ENCODE measurements at places on chromosomes 11 and 22. TPM values are rescaled to one million over a fixed set of nuclear protein-coding genes. Genes with fewer than 3 reads are reported as not detected.

DNA sequence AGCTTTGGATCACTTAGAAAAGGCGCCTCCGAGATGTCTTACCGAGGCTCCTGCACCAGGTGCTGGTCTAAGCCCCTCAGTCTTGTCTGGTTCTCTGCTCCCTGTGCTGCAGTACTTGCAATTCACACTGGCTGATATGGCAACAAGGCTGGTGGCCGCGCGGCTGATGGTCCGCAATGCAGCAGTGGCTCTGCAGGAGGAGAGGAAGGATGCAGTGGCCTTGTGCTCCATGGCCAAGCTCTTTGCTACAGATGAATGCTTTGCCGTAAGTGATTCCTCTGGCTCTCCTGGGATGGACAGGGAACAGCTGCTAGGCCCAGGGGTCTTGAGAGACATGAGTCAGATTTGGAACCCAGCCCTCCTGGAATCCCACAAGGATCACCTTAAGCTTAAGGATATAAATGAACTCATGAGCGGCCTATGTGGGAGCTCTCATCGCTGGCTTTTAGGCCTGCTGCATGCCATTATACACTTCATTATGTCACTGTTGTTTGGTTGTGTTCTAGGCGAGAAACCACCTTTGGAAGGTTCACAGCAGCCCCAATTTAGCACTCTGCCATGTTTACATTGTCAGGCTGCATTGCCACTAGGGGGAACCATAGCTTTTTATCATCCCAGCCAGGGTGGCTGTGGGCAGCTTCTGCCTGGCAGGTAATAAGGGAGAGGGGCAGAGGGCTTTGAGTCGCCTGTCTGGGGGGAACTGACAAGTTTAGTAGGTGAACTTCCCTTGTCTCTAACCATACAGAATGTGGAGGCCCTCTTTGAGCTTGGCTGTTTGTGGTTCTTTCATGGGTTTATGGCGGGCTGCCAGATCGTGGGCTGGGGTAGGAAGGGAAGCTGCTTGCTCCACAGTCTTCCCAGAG is 8.5 kb downstream of the ACAD8 start:
- DNase-seq, result no peak

DNA sequence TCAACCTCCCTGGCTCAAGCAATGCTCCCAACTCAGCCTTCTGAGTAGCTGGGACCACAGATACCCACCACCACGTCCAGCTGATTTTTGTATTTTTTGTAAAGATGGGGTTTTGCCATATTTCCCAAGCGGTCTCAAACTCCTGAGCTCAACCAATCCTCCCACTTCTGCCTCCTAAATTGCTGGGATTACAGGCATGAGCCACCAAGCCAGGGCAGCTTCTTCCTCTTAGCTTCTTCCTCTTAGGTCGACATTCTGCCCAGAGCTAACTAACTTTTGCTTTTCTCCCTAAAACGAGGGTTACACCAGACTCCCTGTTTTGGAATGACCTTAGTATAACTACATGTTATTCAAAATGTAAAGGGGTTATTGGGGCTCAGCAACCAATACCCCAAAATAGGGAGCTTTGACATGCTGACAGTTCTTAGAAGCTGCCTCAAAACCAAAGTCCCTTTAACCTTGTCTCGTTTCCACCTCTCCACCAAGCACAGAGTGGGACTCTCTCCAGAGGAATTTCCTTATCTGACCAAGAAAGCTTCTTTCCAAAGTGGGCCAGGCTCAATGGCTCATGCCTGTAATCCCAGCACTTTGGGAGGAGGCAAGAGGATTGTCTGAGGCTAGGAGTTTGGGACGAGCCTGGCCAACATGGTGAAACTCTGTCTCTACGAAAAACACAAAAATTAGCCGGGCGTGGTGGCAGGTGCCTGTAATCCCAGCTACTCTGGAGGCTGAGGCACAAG is 7.0 kb downstream of the HPS5 start:
- no peak for DNase-seq

- DNase-seq, result no peak
These were observed 25.7 kb downstream of the TTC12 start for GRCh38 chr11:113339929-113340589.

The NECTIN1 gene
- 2.2 TPM for total RNA-seq

DNA sequence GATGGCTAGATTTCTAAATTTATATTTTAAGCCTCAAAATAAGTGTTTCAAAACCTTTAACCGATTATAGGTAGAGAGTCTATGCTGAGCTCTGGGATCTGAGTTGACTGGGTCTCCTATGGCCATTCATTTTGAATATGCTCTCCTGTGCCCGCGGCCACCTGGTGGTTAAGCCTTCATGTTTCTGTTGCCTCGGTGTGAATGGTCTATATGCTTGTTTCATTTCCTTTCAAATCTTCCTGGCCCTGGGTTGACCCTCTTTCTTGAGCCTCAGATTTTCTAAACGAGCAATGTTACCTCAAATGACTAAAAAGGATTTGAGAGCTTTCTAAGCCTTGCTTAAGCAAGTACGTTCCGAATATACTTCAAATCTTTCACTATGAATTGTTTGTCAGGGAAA is 789.4 kb upstream of the KIRREL3 start:
- DNase-seq, result no peak

The RAPSN gene
- total RNA-seq, result not detected

GRCh38 chr11:110077831-110078325 is 15.3 kb upstream of the ZC3H12C start:
- no peak for DNase-seq

GRCh38 chr11:88383447-88383846 is 45.9 kb upstream of the CTSC start:
- no peak for DNase-seq

DNA sequence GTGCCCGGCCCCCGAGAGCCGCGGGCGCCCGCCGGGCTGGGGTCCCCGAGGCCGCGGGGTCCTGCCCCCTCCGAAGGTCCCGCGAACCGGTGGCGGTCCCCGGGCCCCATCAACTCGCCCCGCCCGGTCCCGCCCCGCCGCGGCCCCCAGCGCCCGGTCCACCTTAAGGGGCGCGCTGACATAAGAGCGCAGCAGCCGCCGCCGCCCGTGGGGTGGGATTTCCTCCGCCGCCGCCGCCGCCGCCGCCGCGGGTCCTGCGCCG is at the start of gene ZDHHC8:
Gene ZDHHC8 (plus strand): TSS at position 208 of the 262 bp plus-strand sequence. CDS start 144 bp downstream, outside the sequence.
- DNase-seq, result no peak

The GRK3 gene
- total RNA-seq, result 25.9 TPM

- no peak for DNase-seq
These were observed 56.8 kb upstream of the FBXO3 start for GRCh38 chr11:33830903-33831648.

DNA sequence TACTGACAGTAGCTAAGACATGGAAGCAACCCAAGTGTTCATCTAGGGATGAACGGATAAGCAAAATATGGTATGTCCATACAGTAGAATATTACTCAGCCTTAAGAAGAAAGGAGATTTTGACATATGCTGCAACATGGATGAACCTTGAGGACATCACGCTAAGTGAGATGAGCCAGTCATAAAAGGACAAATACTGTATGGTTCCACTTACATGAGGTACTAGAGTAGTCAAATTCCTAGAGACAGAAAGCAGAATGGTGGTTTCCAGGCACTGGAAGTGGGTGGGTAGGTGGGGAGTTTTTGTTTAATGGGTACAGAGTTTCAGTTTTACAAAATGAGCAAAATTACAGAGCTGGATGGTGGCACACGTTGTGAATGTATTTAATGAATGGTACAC is 18.1 kb downstream of the CHST1 start:
- no peak for DNase-seq

GRCh38 chr11:122882189-122882856 is at the start of gene JHY:
TSS of gene JHY (plus strand) at chr11:122882759. CDS start at chr11:122885850, 3,091 bp downstream.
- no peak for DNase-seq

The C22orf15 gene
- not detected for total RNA-seq

GRCh38 chr11:7858006-7858405 is 61.3 kb upstream of the OR5P2 start:
- DNase-seq, result no peak

GRCh38 chr22:31578171-31578570 is 81.8 kb downstream of the SFI1 start:
- DNase-seq, result no peak

The SLC22A25 gene
- total RNA-seq, result 0.31 TPM

GRCh38 chr11:125935618-125936199 is 10.1 kb upstream of the VSIG10L2 start:
- DNase-seq, result no peak

The ANO1 gene
- total RNA-seq, result 8.6 TPM

DNA sequence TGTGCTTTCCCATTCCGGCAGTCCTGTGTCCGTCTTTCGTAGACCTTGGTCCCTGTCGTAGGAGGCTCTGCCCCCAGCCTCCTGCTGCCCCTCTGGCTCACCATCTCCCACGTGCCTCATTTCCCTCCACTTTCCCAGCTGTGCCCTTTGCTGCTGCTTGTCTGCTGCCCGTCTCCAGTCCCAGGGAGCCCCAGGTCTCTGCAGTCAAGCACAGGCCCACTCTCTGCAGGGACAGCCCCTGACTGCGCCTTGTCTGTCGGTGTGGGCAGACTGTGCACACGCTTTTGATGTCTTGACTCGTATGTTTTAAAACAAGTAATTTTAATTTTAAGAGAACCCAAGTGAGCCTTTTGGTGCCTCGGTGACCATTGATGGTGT is 12.4 kb downstream of the DGCR8 start:
- DNase-seq, result no peak

GRCh38 chr22:40684728-40685127 is 5.4 kb downstream of the MCHR1 start:
- DNase-seq, result no peak

The MYBPC3 gene
- 0.24 TPM for total RNA-seq

DNA sequence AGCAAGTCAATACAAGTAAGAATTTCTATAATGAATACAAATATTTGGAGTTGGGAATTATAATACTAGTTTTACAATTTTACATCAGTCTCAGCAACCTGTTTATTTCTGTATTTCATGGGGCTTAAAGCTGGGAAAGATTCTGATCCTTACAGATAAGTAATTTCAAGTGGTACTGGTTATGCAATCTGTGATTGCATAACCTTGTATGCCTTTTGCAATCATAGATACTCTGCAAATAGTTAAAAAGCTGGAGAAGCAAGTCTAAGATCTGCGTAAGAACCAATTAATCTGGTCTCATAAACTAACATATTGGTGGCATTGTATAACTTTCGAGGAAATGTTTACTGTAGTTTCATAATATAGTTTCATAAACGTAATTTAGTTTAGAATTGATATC is 198.3 kb upstream of the PGR start:
- no peak for DNase-seq

DNA sequence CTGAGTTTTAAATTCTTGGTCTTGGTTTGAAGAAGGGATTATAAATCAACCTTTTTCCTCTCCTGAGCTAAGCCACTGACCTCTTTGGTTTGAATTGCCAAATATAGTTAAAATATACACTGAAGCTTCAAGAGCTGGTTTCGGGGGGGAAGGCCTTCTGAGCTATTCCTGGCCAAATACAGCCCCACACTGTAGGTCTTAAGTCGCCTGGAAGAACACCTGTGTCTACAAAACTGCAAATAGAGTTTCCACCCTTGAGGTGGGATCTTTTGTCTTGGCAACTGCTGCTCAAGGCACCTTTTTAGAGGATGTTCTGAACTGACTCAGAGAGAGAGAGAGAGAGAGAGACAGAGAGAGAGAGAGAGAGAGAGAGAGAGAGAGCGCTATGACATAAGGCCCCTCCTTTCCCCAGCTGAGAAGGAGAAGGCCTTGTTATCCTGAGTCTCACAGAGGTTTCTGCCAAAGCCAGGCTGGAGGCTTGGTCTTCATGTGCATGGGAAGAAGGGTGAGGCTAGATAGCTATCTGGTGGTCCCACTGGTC is 5.5 kb downstream of the ADM start:
- DNase-seq, result no peak

GRCh38 chr11:78417888-78418583 is 416 bp upstream of the GAB2 start:
- DNase-seq, result peak; percentile 38

- DNase-seq, result no peak
These were observed 6.7 kb downstream of the SERPINH1 start for GRCh38 chr11:75568616-75569219.

GRCh38 chr11:65305501-65306268 is 9.0 kb upstream of the CDC42EP2 start:
- DNase-seq, result no peak

- no peak for DNase-seq
These were observed 75.5 kb upstream of the RAB38 start for GRCh38 chr11:88250566-88251242.

DNA sequence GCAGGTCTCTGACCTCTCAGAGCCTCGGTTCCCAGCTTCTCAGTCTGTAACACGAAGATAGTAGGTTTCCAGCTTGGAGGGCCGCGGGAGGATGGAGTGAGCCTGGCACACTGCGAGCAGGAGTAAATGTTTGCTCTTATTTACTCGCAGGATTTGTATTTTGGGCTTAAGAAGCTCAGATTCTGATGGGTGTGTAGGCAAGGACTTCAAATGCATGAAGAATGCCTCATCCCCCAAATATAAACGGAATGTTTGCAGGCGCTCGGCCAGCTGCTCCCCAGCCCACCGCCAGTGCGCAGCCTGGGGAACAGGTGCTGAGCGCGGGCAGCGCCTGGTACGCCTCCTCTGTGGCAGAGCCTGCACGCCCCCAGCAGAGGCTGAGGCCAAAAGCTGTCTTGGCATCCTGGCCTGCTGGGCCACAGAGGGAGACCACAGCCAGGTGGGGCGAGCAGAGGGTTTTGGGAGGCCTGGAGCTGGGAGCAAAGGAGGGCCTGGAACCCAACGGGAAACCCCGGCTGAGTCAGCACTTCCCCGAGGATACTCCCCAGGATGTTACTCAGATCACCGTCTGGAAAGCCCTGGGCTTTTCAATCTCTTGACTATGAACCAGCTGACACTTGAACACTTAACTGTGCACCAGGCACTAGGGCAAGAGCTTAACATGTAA is 9.4 kb downstream of the EHD1 start:
- no peak for DNase-seq

DNA sequence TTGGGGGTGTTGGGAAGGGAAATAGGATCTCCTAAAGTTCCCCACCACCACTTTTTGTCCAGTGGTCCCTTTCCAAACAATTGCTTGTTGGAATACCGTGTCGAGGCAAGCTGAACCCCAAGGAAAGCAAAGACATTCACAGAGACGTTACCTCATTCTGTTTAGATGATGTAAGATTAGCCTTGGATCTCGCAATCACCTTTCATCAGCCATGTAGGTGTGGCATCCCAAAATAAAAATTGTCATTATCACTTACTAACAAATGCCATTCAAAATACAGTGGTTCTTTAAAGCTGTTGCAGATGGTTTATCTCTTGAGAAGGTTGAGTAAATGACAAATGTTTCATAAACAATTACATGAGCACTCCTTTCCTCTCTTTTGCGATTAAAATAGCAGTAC is 86.5 kb upstream of the SLC25A18 start:
- no peak for DNase-seq

GRCh38 chr11:78840200-78840599 is 265.5 kb upstream of the NARS2 start:
- DNase-seq, result no peak

DNA sequence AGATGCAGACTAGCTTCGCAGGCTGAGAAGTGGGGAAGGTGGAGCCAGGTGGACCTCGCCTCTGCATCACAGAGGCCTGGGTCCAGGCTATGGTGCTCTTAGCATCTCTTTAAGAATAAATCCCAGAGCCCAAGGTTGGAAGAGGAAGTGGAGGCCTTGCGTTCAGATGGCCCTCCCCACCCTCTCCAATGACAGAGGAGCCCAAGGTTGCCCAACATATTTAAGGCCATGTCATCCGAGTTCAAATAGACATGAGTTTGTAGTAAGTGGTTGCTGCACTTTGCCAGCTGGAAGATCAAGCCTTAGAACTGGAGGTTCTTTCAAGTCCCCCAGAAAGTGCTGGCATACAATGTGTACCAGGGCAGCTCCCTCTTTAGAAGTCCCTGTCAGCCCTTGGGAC is 47.1 kb upstream of the HORMAD2 start:
- DNase-seq, result no peak

Data from omental fat pad (tissue), 4 donors.